Tibial nerve (tissue), 4 donors: ENCODE measurements at places on chromosomes 1 and 21. TPM values are rescaled to one million over a fixed set of nuclear protein-coding genes. Genes with fewer than 3 reads are reported as not detected.

MAGOH gene
- 15.0 TPM for total RNA-seq

SPOCD1 gene
- 0.42 TPM for total RNA-seq

SLC44A5 gene
- total RNA-seq: 0.21 TPM

TCHHL1 gene
- total RNA-seq: not detected

MIGA1 gene
- total RNA-seq: 14.7 TPM

NPL gene
- 10.9 TPM for total RNA-seq

CFAP141 gene
- total RNA-seq: not detected

ERRFI1 gene
- total RNA-seq: 117 TPM

PTTG1IP gene
- total RNA-seq: 175 TPM

MNDA gene
- 5.0 TPM for total RNA-seq

CLCNKB gene
- total RNA-seq: 0.39 TPM

FAM229A gene
- 15.7 TPM for total RNA-seq

TRIM63 gene
- 0.98 TPM for total RNA-seq

USP48 gene
- total RNA-seq: 65.9 TPM

NUDT4B gene
- total RNA-seq: 0.63 TPM

C1orf74 gene
- 2.4 TPM for total RNA-seq

NOS1AP gene
- total RNA-seq: 2.7 TPM

C1orf94 gene
- total RNA-seq: not detected

SLC50A1 gene
- total RNA-seq: 5.7 TPM

MPL gene
- total RNA-seq: 0.66 TPM

RIPK4 gene
- 1.6 TPM for total RNA-seq

RGS1 gene
- total RNA-seq: 142 TPM

ITGB2 gene
- 32.7 TPM for total RNA-seq

ST7L gene
- 18.6 TPM for total RNA-seq

PLA2G4A gene
- 5.7 TPM for total RNA-seq

EXOSC10 gene
- total RNA-seq: 181 TPM

ASCL5 gene
- total RNA-seq: not detected

C1QTNF12 gene
- total RNA-seq: 3.0 TPM

LENEP gene
- 1.5 TPM for total RNA-seq

CRNN gene
- total RNA-seq: not detected

MROH7 gene
- 4.4 TPM for total RNA-seq

AVPR1B gene
- not detected for total RNA-seq

NKAIN1 gene
- total RNA-seq: not detected

USH2A gene
- not detected for total RNA-seq

KNCN gene
- total RNA-seq: not detected

FCRL2 gene
- total RNA-seq: not detected

ZNF593OS gene
- not detected for total RNA-seq

PDE9A gene
- 30.2 TPM for total RNA-seq

DDOST gene
- 79.7 TPM for total RNA-seq

AMPD2 gene
- 104 TPM for total RNA-seq

CR1L gene
- not detected for total RNA-seq

FCN3 gene
- 8.7 TPM for total RNA-seq

TDRD5 gene
- not detected for total RNA-seq

AMY1A gene
- total RNA-seq: not detected

FAAH gene
- total RNA-seq: 131 TPM

ARID4B gene
- total RNA-seq: 42.0 TPM

RHOU gene
- total RNA-seq: 17.4 TPM

MPZ gene
- total RNA-seq: 1,776 TPM

EPHA10 gene
- not detected for total RNA-seq

PBX1 gene
- total RNA-seq: 26.7 TPM

TNFRSF9 gene
- total RNA-seq: 0.60 TPM

ADGRL2 gene
- total RNA-seq: 25.3 TPM

AMY2A gene
- 1.8 TPM for total RNA-seq

DLGAP3 gene
- total RNA-seq: 0.87 TPM

PRDM15 gene
- 23.1 TPM for total RNA-seq
